NCI-H2081 treated with DMSO at 0.1 percent for 48 hours (cell line): ENCODE measurements at places on chromosomes 7 and 10.
A peak's percentile ranks its signal among the peaks of the same experiment; 100 is the strongest.

DNA sequence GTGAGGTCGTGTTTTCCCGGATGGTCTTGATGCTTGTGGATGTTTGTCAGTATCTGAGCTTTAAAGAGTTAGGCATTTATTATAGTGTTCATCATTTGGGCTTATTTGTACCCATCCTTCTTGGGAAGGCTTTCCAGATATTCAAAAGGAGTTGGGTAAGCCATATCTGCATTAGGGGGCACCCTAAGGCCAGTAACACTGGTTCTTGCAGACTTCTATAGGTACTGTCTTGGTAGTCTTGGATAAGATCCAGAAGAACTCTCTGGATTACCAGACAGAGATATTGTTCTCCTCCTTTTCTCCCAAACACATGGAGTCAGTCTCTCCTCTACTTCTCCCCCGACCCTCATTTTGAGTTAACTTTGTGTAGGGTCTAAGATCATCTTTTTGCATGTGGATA is 92.8 kb downstream of the SDK1 start:
- no peak for DNase-seq

- DNase-seq: no peak
These were observed 17.8 kb upstream of the SDK1 start for GRCh38 chr7:3283130-3283704.

- no peak for DNase-seq
These were observed 5.0 kb downstream of the SEPTIN7 start for GRCh38 chr7:35805876-35806275.

GRCh38 chr10:11208908-11209829 is 191.5 kb downstream of the CELF2 start:
- DNase-seq: no peak

GRCh38 chr10:64506963-64507362 is 985.8 kb downstream of the REEP3 start:
- DNase-seq: no peak

GRCh38 chr10:3502673-3503072 is 282.3 kb downstream of the KLF6 start:
- DNase-seq: no peak

- no peak for DNase-seq
These were observed 44.2 kb downstream of the ZMIZ1 start for GRCh38 chr10:79112881-79113431.

DNA sequence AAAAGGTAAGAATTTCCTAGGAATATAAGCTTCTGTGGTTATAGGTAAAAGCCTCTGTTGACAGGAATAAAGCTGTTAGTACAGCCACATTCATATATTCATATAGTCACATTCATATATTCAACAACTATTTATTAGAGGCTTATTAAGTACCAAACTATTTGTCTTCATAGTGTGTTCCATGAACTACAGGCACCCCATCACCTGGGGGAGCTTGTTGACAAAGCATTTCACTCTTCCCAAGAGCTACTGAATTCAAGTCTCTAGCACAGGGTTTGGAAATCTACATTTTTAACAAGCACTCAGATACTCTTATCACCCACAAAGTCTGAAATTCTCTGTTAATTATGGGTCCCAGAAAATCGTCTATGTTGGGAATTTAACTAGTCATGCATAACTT is 110.6 kb downstream of the RNLS start:
- no peak for DNase-seq

DNA sequence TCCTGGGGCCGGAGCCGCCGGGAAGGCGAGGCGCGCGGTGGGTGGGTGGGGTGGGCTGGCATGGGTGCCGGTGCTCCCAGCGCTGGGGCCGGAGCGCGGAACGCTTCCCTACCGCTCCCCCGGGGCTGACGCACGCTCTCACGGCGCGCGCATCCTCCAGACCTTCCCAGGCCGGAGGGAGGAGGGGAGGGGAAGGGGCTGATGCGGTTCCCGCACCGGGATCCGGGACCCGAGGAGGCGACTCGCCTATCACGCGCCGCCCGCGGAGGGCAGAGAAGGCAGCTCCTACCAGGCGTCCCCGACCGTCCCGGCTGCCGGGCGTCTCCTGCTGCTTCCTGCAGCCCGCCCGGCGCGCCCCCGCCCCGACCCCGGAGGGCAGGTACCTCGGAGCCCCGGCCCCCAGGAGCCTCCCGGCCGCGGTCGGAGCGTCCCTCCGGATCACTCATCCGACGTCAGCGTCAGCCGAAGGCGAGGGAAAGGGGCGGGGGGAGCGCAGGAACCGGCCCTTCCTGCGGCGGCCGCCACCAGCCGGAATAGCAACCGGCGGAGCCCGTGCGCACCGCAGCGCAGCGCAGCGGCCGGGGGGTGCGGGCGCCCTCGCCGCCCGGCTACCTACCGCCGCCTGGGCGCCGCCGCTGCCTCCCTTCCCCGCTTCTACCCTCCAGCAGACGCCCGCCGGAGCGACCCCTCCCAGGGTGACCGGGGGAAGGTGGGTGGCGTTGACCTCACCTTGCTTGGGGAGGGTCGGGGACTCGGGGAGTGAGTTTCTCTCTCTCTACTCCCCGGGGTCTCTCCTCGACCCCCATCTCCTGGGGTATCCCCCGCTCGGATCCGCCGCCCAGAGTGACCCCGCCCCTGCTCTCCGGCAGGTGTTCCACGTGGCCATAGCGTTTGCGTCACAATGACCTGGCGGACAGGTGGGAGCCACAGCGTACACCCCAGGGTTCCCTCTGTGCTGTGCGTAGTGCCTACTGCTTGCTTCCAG is at the start of gene ICA1:
ICA1 (minus strand) TSS at position 457 of the 985 bp plus-strand sequence. CDS start 26,241 bp downstream, outside the sequence.
- DNase-seq: peak; percentile 82
